ENCODE measurements at places on chromosomes 11 and 22. TPM values are rescaled to one million over a fixed set of nuclear protein-coding genes. Genes with fewer than 3 reads are reported as not detected.

DNA sequence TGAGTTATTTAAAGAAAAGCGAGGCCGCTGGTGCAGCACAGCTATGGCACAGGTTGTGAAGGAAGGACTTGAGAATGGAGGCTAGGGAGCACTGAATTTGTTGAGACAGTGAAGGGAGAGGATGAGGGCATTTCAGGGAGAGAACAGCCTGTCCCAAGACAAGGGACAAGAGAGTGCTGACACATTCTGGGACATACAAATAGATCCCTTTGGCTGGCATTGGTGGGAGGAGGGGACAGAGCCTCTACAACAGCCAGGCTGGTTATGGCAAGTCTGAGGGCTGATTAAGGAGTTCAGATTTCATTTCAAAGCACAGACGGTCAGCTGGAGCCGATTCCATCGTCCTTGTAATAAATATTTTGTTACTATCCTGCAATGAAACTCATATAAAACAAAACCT, 1.7 kb upstream of the SLC29A2 start:
- no peak for DNase-seq

DNA sequence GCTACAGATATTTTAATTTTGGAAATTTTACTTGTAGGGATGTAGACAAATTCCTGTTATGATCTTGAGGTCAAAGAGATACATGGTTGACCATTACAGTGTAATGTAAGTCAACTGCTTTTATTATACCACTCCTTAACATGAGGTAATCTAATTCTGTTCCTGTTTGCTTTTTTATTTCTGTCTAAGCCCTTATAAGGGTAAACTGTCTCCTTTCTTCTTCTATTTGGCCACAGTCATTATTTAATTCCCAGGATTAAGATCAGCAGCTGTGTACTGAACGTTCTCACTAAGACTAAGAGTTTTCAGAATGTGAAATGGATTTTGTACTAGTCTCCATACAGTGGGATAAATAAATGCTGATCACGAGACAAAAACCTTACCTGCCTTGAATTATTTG, 32.8 kb downstream of the C2CD3 start:
- no peak for DNase-seq

PHOX2A gene
- total RNA-seq, result not detected

DNA sequence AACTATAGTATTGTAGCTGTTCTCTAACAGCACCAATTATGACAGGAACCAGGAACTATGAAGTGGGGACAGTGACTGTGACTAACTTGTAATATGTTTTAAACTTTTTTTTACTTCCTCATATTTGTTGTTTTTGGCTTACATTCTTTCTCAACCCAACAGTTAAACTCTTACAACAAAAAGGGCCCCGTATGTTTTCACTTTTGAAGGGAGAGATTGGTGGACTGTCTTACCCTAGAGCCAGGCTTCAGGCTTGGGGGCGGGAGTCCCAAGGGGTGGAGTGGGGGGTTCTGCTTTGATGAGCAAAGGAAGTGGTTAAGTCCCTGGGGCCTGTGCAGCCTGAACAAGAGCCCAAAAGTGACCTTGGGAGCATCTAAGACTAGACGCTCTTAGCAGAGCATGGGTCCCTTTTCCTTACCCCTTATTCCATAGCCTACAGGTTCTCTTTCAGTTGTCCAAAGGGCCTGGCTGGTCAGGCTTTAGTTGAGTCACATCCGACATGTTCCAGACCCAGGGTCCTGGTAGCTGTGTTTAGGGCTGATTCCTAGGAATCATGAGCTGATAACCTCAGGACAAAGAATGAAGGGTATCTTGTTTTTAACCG, 38.8 kb downstream of the STIM1 start:
- DNase-seq, result no peak

UBQLNL gene
- total RNA-seq, result 0.32 TPM

GRCh38 chr11:66119348-66120133, 49.5 kb downstream of the PACS1 start:
- DNase-seq, result no peak

- no peak for DNase-seq
Observed at GRCh38 chr22:42973536-42973881, 41.4 kb downstream of the PACSIN2 start.

GRCh38 chr11:19975414-19975990, 184.8 kb downstream of the DBX1 start:
- no peak for DNase-seq

GRCh38 chr22:43820651-43821305, 8.7 kb upstream of the EFCAB6 start:
- DNase-seq, result no peak

C11orf91 gene
- total RNA-seq, result not detected

NXPE1 gene
- not detected for total RNA-seq

DNA sequence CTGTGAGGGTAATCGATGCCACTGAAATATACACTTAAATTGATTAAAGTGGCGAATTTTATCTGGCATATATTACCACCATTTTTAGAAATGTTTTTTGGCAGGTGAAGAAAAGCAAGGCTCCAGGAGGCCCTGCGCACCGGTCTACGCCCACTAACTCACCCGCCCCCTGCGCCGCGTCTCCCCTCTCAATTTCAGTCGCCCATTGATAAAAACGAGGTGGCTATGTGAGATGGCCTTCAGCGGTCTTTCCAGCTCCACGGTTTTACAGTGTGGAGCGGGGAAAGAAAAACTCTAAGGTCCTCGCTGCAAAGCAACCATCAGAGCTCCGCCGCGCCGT, 602 bp upstream of the AQP11 start:
- DNase-seq, result no peak

GRCh38 chr11:64364435-64364834, 5.5 kb downstream of the RPS6KA4 start:
- DNase-seq, result no peak

- no peak for DNase-seq
Observed at GRCh38 chr11:123235117-123235655, 40.1 kb upstream of the CLMP start.

GRCh38 chr11:72688929-72689328, 14.7 kb upstream of the PDE2A start:
- DNase-seq, result no peak

ABTB2 gene
- 0.16 TPM for total RNA-seq

DNA sequence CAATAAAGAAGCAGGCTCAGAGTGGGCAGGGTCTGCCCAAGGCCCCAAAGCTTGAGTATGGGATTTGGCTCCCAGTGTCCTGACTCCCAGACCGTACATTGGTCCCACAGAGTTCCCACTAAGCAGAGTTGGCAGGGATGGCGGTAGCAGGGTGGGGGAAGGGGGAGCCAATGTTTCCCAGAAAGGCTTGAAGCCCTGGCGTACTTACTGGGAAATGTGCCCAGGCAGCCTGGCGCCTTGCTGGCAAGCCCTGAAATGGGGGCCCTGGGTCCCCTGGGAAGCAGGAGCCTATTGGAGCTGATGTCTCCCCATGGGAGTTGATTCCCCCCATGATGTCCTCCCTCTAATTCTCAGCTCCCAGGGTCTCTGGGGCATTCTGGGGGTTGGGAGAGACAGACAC, 9.3 kb downstream of the ARHGEF17 start:
- DNase-seq, result no peak

HSPB2 gene
- not detected for total RNA-seq

GTSE1 gene
- total RNA-seq, result 56.1 TPM

DNA sequence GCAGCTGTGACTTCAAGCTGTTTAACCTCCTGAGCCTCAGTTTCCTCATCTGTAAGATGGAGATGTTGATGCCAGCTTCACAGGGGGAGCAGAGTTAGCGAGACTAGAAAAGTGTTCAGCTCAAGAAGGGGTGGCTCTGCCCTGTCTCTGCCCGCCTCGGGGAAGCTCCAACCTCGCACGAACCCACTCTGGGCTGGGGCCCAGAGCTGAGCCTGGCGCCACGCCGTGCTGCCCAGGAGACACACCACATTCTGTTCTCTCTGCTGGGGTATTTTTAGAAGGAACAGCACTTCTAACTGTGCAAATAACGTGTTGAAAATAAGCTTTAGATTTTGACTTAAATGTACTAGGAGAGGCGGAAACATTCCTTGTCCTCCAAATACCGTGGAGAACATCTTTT, 74.1 kb downstream of the PHF21B start:
- DNase-seq, result no peak

DNA sequence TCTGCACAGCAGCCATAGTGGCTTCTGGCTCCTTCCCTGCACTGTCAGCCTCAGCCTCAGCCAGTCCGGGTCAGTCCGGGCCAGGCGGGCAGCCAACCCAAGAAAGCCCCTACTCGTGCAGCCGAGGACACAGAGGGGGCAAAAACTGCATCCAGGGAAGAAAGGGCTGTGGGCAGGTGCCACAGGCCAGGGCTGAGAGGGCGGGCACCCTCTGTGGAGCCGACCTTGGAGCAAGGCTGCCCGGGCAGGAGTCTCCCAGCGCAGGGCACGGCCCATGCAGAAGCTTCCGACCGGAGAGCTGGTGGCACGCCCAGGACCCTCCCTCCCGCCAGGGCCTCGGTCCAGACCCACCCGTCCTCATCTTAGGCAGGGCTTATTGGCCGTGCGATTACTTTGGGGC, 10.5 kb upstream of the TH start:
- no peak for DNase-seq

ADM gene
- total RNA-seq, result 0.57 TPM

- no peak for DNase-seq
Observed at GRCh38 chr11:10488934-10489691, 34.0 kb downstream of the AMPD3 start.

GRCh38 chr11:74021998-74022397, 13.1 kb upstream of the UCP3 start:
- no peak for DNase-seq

PKDREJ gene
- total RNA-seq, result 0.04 TPM

DNA sequence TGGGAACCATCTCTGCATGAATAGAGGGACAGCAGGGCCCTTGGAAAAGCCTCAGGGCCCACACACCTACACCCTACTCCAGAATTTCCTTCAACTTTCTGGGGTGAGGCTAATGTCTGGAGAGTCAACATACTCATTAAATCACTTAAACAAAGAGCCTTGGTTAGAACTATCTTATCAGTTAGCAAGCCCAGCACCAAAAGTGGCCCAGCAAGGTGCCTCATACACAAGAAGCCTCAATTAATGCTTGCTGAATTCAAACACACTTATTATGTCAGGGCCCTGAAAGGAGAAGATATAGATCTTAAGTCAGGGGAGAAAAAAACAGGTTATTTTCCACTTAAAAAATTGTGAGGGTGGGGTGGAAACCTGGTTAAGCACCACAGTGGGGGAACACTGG, 61.4 kb downstream of the C11orf58 start:
- no peak for DNase-seq

- DNase-seq, result no peak
Observed at GRCh38 chr11:44198146-44198724, 102.8 kb downstream of the EXT2 start.

DNA sequence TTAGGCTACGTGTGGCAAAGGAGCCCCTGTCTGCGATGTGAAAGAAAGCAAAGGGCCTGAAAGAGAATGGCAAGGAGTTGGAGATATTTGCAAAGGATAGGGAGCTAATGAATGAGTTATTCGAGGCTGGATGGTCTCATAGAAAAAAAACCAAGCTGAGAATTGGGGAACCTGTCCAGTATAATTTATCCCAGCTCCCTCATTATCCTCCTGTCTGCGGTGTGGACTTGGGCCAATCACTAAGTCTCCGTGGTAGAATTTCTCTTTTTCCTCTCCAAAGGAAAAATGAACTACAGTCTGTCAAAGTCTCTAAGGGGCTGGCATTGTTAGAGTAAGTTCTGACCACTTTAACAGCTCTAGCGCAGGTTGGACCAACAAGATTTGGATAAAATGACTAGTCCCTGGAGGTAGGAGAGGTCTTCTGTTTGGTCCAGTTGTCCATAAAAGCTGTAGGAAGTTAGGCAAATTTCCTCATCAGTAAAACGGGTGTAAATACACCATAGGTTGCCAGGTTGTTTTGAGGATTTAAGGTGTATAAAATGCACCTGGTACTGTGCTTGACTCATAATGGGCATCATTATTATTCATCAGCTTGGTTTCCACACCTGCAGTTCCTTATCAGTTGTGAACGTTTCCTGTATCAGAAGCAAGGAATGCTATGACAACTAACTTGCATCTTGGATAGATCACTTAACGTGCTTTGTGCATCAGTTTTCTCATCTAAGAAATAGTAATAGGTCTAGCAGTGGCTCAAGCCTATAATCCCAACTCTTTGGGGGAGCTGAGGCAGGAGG, 10.3 kb upstream of the CDON start:
- DNase-seq, result no peak

- peak; percentile 87 for DNase-seq
Observed at GRCh38 chr22:31970490-31971444, 26.4 kb downstream of the YWHAH start.

MMP8 gene
- total RNA-seq, result not detected

GRCh38 chr22:46465793-46466192, 71.6 kb downstream of the CELSR1 start:
- no peak for DNase-seq

- peak; percentile 28 for DNase-seq
Observed at GRCh38 chr11:71301858-71302533, 49.6 kb upstream of the SHANK2 start.

Measured in activated naive CD4-positive, alpha-beta T cell treated with anti-CD3 and anti-CD28 coated beads, Interleukin-2, amount 50 U/mL, for 72 hours (primary cell).